ENCODE measurements at places on chromosomes 6 and 20.

DNA sequence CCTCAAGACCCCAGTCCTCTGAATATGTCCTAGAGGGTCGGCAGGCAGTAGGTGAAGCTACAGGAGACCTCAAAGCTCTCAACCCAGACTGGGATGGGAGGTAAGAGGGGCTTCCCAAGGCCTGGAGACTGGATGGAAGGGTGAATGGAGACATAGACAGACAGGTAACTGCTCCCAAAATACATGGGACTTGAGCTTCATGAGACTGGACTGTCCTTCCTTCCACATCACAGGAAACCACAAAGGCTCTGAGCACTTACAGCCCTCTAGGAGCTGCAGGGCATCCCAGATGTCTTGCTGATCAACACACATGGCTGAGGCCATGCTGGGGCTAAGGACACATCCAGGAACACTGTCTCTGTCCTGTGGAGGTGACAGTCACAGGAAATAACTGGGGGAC is 11.6 kb downstream of the HSPA12B start:
- no peak for DNase-seq

- DNase-seq, result no peak
These were observed 5.6 kb upstream of the GJB7 start for GRCh38 chr6:87334683-87335082.

- DNase-seq, result no peak
These were observed 101.7 kb upstream of the FOXA2 start for GRCh38 chr20:22686097-22686496.

GRCh38 chr20:3863317-3863716 is 16.7 kb downstream of the MAVS start:
- no peak for DNase-seq

DNA sequence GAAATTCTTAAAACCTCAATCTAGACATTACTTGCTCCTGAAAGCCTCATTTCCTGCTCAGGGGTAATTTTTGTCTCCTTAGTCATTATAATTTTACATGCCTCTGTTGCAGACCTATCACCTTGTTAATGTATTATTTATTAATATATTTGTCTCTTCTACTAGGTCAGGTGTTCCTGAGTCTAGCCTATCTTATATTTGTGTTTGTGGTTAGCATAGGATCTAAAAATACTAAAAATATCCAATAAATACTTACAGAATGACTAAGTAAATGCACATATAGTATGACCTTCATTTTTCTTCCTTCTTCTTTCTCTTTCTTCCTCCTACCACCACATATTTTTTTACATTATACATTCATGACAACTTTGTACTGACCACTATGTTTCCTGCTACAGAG is 268.9 kb upstream of the HS3ST5 start:
- DNase-seq, result no peak

- DNase-seq, result no peak
These were observed 79.2 kb downstream of the SRC start for GRCh38 chr20:37425103-37425625.

DNA sequence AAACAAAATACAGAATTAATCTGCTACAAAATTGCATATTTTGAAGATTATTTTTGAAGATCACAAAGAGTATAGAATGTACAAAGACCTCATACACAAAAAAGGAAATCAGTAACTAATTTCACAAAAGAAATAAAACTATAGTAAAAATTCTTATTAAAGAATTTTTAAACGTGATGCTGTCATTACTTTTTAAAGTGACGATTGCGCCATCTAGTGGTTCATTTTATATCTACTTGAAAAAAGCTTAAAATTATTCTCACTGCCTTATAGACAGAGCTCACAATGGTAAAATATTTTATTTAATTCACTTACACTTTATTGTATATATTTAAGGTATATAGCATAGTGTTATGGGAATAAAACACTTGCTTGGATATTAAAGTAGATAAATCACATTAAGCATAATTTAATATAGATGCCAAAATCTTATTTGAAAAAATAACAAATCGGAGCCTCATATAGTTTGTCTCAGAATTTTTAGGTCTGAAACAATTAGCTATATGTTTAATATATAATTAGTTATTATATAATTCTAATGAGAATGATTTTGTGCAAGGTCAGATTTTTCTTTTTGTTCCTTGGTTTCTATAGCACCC is 128.8 kb downstream of the PHF3 start:
- no peak for DNase-seq

GRCh38 chr6:45881705-45882467 is 133.8 kb downstream of the CLIC5 start:
- DNase-seq, result no peak

- DNase-seq, result no peak
These were observed 214.9 kb downstream of the ZFAND3 start for GRCh38 chr6:38034274-38034914.

DNA sequence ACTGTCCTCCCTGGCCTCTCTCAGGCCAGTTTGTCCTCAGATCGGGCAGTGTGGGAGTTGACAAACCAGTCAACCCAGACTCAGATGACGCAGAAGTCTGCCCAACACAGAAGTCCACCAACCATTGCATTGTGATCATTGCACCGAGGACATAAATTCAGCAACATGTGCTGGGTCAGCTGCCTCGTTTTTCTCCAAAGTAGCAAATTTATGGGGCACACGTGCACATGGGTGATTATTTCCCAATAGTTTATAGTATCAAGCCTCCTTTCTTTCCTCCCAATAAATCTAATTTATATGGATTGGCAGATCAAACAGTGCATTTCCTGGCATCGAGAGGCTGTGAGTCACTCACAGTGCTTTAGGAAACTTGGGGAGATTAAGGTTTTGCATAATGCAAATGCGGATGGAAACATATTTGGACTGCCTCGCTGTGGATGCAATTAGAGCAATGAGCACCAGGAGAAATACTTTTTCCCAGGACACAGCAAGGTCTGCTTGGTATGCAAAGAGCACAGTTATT is 413.7 kb upstream of the SULF2 start:
- no peak for DNase-seq

DNA sequence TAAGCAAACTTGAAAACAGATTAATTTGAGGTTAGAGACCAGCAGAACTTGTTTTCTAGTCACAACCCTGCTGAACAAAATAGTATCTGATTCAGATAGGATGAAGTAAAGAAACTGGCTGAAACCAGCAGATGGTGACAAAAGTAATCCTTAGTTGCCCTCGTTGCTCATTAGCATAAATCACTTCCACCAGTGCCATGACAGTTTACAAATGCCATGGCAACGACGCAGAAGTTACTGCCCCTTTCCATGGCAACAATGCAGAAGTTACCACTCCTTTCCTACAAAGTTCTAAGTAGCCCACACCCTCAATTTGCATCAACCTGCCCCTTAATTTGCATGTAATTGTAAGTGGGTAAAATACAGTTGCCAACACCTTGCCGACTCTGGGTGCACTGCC is 23.7 kb downstream of the SNRPB start:
- DNase-seq, result no peak

- DNase-seq, result peak; percentile 83
These were observed 18.4 kb downstream of the SLC22A23 start for GRCh38 chr6:3438190-3439167.

- DNase-seq, result no peak
These were observed 397.4 kb upstream of the PLCB4 start for GRCh38 chr20:8671370-8671961.

- no peak for DNase-seq
These were observed 11.2 kb upstream of the KIFC1 start for GRCh38 chr6:33380272-33380981.

GRCh38 chr6:37539171-37540028 is 39.7 kb upstream of the CCDC167 start:
- DNase-seq, result no peak

DNA sequence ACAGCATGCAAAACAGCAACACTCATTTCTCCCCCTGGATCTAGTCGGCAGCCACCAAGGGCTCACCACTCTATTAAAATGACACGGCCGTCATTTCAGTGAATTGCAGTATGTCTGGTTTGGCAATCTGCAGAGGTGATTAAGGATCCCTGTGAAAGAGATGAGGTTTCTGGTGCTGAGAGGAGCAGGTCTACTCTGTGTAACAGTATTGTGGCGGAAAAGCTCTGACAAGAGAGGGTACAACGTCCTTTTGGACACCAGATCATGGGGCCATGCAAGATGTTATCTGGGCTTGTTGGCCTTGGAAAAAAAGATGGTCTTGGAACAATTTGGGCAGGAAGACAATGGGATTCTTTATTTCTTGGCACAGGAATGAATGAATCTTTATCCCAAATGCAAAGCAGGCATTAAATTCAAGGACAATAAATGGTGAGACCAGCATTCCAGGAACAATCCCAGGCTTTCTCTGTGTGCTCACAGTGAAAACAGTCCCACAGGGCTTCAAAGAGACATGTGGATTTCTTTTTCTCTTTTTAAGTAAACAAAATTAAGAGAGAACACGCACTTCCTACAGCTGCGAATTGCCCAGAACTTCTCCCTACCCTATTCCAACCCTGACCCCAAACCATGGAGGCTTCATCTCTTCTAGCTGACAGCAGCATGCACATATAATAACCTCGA is 33.7 kb upstream of the ADGRF1 start:
- no peak for DNase-seq

DNA sequence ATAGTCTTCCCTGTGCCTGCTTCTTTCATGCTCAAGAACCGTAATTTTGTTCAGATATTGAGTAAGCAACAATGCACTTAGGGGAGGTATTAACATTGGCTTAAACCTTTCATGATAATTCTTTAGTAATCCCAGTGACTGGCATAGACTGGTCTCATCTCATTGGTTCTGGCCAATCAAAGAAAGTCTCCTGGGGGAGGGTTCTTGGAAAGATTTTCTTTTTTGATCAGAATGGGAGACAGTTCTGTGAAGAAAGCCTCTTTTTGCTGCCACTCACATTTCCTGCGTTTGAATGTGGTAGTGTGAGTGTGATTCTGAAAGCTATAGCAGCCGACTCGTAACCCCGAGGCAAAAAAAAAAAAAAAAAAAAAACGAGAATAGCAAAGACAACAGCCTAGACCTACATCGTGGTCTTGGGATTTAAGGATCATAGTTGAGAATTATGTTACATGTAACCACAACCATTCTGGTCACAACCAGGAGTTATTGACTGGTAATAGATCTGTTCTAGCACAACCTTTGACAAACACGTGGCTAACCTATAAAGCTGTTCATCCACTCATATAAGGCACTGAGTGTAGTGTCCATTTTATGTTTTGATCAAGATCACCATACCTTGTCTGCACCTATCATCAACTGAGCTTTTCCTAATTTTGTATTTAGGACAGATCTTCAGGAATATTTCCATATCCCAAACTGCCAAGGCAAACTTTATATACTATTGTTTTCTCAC is 15.1 kb upstream of the TMEM217 start:
- no peak for DNase-seq
